ENCODE measurements at places on chromosomes 3 and 15.
A peak's percentile ranks its signal among the peaks of the same experiment; 100 is the strongest.

GRCh38 chr15:39455471-39455991 lies 125.3 kb upstream of the THBS1 start:
- no peak for DNase-seq

DNA sequence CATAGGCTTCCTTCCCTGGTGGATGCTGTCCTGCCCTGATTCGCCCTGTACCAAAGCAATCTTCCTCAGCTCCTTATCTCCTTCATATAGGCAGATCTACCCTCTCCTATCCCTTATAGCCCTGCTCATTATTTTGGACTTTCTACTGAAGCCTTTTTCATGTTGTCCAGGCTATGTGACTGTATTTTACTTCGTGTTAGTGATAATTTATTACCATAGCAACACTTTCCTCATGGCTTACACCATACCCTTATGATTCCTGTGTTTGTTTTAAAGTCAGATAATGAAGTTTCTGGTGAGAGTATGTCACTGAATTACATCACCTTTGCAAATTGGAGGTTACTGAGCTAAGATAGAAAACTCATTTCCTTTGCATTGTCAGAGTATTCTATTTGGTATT lies 352.6 kb downstream of the NLGN1 start:
- DNase-seq: no peak

DNA sequence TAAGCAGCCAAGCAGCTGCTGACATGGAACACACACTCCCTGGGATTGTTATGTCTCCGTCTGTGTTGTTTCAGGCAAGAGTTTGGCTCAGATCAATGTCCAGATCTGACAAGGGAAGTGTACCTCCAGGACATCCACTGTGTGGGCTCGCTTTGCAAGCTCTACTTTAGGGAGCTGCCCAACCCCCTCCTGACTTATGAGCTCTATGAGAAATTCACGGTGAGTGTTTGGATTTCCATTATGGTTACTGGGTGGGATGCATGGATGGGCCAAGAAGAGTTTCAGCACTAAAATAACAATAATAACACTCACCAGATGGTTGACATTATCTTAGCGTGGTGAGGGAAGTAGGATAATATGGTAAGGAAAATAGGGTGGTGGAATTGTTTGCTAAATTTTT lies 74.1 kb downstream of the ARHGAP31 start:
- DNase-seq: no peak

- no peak for DNase-seq
These were observed 304.3 kb downstream of the ZIC1 start for GRCh38 chr3:147713234-147714133.

DNA sequence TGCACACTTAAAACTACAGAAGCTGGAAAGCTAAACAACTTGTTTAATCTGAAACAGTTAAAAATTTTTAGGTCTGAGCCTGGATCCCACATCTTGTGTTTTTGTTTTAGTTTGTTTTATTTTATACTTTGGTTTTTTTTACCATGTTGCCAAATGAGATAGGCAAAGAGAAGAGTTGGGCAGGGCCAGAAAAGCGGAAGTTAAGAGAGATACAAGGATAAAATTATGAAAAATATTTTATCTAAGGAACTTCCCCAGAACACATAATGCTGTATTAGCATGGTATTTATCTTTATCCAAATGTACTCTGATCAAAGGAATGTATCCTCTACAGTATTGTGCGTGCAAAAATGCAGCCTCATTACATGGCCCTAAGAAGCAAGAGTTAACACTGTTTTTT lies 50.7 kb downstream of the PROS1 start:
- no peak for DNase-seq

- DNase-seq: no peak
These were observed 72.9 kb upstream of the GALNT15 start for GRCh38 chr3:16101295-16102186.

DNA sequence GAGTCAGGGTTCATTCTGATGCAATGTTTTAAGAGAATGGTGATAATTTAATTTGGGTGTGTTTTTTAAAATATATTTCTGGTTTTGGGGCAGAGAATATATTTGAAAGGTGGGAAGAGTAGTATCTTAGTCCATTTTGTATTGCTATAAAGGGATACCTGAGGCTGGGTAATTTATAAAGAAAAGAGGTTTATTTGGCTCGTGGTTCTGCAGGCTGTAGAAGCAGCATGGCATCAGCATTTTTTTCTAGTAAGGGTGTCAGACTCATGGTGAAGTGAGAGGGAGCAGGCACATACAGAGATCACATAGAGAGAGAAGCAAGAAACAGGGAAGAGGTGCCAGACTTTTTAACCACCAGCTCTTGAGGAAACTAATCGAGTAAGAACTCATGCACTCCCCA lies 152.7 kb downstream of the SHOX2 start:
- DNase-seq: no peak

DNA sequence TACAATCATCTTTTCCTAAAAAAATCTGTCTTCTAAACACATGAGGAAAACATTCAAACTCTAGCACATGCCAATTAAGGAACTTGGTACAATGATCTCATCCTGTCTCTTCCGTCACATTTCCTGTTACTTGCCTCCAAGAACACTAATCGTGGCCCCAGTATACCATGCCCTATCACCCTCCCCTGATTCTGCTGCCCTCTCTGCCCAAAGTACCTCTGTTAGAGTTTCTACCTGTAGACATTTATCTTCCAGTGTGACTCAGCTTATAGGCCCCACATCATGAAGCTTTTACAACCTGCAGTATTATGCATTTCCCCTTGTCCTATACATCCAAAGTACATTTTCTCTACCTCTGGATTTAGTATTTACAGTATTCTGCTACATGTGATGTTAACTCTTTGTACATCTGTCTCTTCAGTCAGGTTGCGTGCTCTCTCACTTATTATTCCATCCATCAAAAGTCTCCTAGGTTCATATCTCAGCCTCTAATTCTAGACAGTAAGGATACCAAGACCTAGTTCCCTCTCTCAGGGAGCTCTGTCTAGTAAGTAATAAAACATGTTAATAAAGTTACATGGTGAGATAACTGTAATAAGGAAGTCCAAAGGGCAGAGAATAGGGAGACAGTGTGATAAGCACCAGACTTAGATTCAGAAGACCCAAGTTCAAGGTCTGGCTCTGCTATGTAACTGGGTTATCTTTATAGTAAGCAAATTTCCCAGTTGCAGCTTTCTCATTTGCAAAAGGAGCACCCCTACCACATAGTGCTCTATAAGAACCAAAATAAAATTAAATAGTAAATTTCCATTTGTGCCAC lies 8.9 kb upstream of the SEMA6D start:
- DNase-seq: no peak

DNA sequence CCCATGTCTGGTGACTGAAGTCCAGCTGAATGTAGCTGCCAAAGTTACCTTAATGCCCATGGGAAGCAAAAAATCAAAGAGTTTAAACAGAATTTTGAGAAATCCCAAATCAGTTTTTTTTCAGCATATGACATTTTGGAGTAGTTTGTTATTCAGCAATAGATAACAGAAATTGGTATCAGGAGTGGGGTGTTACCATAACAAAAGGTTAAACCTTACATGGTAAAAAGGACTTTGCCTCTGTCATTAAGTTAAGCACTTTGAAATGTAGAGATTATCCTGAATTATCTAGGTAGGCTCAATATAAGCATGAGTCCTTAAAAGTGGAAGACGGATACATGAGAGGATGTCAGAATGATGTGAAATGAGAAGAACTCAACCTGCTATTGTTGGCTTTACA lies 32.1 kb downstream of the DTWD1 start:
- DNase-seq: no peak

- DNase-seq: no peak
These were observed 175.0 kb downstream of the CFAP20DC start for GRCh38 chr3:58874795-58875194.

DNA sequence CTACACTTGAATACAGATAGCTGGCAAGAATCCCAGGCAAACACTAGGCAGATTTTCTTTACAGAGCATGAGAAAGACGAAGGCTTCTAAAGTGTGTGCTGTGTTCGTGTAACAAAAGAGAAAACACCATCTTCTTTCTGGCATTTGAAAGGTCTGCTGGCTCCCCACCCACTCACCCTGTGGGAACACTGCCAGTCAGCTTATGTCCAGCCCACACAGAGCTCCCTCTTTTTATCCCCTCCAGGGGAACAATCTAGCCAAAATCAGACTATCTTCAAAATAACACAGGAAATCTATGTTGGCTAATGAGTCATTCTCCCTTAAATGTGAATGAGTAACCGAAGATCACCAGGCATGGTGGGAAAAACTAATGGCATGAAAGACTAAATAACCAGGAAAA lies 45.6 kb upstream of the PAQR5 start:
- DNase-seq: no peak

GRCh38 chr3:14307656-14308302 lies 94.6 kb upstream of the SLC6A6 start:
- no peak for DNase-seq

GRCh38 chr3:125052624-125053303 lies 3.0 kb downstream of the HEG1 start:
- no peak for DNase-seq

GRCh38 chr3:50167841-50168209 lies 12.7 kb downstream of the SEMA3F start:
- no peak for DNase-seq

- no peak for DNase-seq
These were observed 160.6 kb upstream of the POU1F1 start for GRCh38 chr3:87436781-87437543.

GRCh38 chr3:69085833-69086722 lies 1.3 kb downstream of the ARL6IP5 start:
- DNase-seq: peak; percentile 77

DNA sequence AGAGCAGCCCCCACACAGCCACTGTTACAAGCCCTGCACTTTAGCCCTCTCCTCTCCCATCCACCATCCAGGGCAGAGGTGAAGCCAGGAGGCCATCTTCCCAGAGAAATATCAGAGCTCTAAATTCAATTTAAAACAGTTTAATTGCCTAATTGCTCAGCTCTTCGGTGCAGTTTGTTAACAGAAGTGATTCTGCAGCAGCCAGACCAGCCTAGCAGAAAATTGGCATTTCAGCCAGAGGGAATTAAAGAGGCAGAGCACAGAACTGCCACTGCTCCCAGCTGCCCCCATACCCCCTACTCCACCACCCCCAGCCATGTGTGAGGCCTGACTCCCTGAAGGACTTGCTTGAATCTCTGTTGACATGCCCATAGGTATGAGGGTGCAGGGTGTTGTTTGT lies 38.5 kb downstream of the TPRA1 start:
- no peak for DNase-seq

DNA sequence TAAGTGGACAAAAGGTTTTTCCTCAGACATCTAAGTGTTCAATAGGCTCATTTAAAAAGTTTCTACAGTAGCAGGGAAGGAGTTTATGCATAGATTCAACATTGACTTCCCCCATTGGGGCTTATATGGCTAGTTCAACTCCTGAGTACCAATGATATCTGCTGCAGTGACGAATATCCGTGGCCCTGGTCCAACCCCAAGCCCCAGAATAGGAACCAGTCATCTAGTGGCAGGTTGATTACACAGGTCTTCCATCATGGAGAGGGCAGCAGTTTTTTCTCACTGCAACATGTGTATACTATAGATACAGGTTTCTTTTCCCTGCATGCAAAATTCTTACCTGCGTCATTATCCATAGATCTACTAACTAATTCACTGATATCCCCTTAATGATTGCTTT lies 45.8 kb upstream of the KPNA4 start:
- no peak for DNase-seq

DNA sequence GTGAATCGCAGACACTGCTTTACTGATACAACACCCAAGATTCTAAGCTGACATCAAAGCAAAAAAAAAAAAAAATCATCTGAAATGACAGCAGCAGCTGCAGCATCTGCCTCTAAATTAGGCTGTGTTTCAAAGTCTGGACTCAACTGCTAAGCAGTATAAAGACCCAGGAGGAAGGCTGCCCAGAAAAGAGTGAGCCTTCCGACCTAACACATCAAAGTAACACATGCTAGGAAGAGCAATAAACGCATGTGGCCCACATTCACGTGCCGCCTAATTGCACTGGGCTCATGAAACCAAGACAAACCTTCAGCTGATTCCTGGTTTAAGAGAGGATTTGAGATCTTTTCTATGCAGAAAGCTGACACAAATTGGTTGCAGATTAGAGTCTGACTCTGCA lies 317.1 kb downstream of the ZIC4 start:
- no peak for DNase-seq

DNA sequence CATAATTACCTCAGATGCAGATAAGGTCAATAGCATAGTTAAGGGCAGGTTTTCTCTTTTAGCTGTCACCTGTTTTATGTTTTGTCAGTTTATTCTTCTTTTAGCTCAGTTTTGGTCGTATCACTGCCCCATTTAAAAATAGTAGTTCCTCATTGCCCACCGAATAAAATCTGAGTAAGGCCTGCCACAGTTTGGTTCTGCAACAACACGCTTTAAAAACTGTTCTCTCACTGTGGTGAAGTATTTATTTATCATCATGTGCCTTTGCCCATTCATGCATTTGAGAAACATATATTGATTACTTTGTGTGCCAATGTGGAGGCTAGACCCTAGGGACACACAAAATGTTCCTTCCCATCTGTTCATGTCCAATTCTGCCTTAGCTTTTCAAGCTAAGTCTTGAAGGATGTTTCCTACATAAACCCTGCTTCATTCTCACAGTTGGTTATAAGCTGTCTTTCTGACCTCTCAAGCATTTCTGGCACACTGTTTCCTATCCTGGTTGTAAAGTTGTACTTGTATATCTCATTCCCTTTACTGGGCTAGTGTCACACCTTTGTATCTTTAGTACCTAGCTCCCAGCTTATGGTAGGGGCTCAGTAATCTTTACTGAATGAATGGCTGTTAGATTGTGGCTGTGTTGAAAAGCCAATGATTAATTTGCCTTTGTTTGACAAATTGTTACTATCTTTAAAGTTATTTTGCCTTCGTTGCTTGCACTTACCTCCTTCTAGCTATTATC lies 23.9 kb downstream of the AKAP13 start:
- no peak for DNase-seq

- no peak for DNase-seq
These were observed 129.2 kb upstream of the SUCLG2 start for GRCh38 chr3:67783281-67784250.

GRCh38 chr15:90677807-90678790 lies 39.0 kb upstream of the BLM start:
- no peak for DNase-seq

DNA sequence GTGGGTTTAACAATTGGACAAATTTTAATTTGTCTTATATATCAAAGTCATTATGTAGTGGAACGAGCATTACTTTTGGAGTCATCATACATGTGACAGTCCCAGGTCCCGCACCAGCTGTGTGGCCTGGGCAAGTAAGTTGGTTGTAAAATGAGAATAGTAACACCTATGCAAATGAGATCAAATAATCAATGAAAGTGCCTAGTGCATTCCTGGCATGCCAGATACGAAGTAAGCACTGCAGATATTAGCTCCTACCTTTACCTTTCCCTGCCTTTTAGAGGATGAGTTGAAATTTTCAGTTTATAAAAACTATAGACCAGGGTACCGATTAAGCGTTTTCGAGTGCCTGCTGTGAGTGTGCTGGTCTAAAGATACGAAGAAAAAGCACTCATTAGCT lies 134.1 kb downstream of the LRIG1 start:
- DNase-seq: no peak

- peak; percentile 51 for DNase-seq
These were observed 824 bp upstream of the CILP start for GRCh38 chr15:65212097-65212496.

- DNase-seq: no peak
These were observed 367.4 kb downstream of the GAP43 start for GRCh38 chr3:115990669-115991068.

GRCh38 chr3:65524584-65524983 lies 514.1 kb downstream of the MAGI1 start:
- no peak for DNase-seq

GRCh38 chr15:90009301-90010022 lies 8.3 kb downstream of the ZNF710 start:
- DNase-seq: no peak

All from activated naive CD4-positive, alpha-beta T cell treated with anti-CD3 and anti-CD28 coated beads, Interleukin-2, amount 50 U/mL, for 16 hours (primary cell).